ENCODE measurements at places on chromosomes 5 and 9.

GRCh38 chr9:31335529-31336234 lies 1048.8 kb upstream of the ACO1 start:
- no peak for DNase-seq

- DNase-seq, result no peak
Observed at GRCh38 chr9:33403941-33404787, 1.8 kb upstream of the AQP7 start.

DNA sequence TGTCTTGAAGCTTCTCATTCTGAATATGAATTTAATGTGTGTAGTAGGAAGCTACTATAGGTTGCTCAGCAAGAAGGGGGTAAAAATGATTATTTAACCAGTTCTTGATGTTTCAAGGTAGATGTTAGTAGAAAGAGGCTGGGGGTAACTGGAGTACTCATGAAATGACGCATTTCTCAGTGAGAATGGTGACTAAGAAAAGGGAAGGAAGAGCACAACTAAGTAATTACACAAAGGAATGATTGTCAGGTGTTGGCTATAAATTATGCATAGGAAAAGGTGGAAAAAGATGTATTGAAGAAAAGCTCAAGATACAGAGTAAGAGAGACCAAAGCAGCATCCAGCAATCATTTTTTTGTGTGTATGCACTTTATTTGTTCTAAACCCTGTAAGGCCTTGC lies 1.4 kb upstream of the PSIP1 start:
- no peak for DNase-seq

GRCh38 chr5:64458948-64459347 lies 46.9 kb upstream of the RGS7BP start:
- DNase-seq, result no peak
